SK-N-SH (cell line): ENCODE measurements at places on chromosomes 11 and 22.
A peak's percentile ranks its signal among the peaks of the same experiment; 100 is the strongest.

DNA sequence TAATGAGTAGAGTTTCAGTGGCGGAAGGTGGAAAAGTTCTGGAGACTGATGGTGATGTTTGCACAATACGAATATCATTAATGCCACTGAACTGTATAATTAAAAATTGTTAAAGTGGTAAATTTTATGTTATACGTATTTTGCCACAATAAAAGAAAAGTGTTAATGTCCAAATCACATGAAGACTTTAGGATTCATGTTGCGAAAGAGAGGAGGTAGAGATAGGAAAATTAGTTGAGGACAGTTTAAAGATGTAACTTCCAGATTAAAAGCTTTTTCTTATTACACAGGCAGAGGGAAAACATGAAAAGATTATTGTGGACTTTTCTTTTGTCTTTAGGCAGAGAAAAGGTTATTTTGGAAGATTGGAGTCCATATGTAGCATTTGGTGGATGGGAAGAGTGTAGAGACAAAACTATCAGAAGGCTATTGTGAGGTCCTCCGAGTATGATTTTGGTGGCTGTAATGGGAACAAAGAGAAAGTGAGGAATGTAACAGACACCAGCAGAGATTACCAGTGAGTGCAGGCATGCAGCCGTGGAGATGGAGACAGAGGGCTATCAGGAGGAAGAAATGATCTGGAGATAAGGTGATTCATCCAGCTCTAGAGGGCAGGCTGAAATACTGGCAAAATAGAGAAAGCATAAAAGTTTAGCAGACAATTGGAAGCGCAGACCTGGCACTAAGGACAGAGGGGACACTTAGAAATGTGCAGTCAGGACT is 12.5 kb downstream of the VPS26B start:
- DNase-seq: peak; percentile 49

DNA sequence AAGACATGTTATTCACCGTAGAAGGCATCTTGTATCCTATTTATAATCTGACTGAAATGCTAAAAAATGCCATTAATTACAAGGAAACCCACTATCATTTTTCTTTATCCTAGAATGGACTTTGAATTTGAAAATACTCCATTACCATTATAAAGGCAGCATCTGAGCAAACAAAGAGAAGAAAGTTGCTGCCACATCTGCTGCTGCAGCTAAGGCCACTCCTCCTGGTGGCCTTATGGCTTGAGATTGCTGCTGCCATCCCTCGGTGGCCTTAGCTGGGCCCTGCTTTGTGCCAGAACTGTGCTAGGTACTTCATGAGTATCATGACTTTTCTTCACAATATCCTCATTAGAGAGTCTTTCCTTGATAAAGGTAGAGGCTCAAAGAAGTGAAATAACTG is 1210.1 kb upstream of the TENM4 start:
- DNase-seq: no peak

GRCh38 chr11:107468596-107468995 is 11.0 kb upstream of the CWF19L2 start:
- peak; percentile 18 for DNase-seq

DNA sequence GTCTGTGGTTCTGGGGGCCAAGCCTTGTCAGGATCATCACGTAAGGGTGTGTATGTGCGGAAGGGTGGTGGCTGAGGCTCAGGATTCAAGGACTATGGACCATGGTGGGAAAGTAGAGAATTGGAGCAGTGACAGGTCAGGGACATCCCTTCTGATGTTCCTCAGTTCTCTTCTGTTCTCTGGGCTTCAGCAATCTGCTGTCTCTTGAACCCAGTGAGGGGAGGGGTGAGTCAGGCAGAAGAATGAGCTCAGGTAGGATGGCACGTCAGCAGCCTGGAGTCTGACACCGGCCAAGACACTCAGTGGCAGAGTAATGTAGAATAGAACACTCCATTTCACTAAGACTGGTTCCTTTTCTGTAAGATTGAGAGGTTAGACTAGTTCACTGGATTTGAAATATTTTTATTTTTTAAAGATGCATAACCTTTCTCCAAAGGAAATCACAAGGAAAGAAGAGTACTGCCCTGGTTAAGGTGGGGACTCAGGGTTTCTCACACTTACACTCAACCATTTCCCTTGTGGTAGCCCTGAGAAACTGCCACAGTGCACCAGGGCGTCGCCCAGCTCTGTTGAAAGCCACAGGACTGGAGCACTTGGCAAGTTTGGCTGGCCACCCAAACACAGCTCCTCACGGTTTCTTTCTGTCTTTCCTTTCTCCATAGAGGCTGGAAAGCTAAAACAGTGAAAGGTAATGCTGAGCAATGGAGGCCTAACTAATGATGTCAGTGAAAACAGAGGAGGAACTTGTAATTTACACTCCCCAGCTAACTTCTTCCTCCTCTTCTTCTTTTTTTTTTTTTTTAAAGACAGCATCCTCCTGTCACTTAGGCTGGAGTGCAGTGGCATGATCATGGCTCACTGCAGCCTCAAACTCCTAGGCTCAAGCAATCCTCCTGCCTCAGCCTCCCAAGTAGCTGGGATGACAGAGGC is 23.1 kb upstream of the MICAL2 start:
- no peak for DNase-seq
